ENCODE measurements at places on chromosomes 2 and 18.

GRCh38 chr18:48153613-48154481 lies 223.4 kb upstream of the SMAD2 start:
- no peak for DNase-seq

DNA sequence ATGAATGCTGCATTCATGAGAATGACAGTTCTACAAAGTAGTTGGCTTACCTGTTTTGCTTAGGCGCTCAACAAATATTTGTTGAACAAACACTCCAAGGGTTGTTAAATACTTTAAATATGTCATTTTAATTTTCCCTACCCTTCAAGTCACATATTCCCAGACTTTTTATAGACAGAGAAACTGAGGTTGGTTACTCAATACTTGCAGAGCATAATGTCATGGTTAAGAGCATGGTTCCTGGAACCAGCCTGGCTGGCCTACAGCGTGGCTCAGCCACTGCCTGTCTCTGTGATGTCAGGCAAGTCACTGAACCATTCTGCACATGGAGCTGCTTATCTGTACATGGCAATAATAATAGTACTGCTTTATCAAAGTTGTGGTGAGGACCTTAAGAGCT lies 120.0 kb upstream of the STK17B start:
- DNase-seq, result no peak

DNA sequence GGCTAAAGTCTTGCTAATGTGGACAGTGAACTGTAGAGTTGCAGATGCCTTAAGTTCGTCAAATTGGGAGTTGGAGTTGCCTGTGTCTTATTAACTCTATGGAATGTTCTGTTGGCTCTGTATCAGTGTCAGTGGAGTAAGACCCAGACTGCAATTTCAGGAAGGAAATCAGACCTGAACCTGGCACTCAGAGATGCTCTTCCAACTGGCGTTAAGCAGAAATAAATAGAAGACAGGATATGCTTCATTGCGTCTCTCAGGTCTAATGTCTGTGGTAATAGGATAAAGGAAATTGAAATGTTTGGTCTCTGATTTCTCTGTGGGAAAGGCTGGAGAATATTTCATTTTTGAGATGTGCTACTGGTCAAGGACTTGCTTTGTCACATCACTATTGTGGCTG lies 846.7 kb upstream of the ID2 start:
- no peak for DNase-seq

- no peak for DNase-seq
Observed at GRCh38 chr2:200578778-200579177, 7.0 kb upstream of the AOX1 start.

GRCh38 chr18:43870626-43871025 lies 593.3 kb upstream of the SYT4 start:
- no peak for DNase-seq

- no peak for DNase-seq
Observed at GRCh38 chr2:129491308-129491707, 488.2 kb upstream of the RAB6C start.

- no peak for DNase-seq
Observed at GRCh38 chr18:36501100-36501499, 203.6 kb downstream of the FHOD3 start.

DNA sequence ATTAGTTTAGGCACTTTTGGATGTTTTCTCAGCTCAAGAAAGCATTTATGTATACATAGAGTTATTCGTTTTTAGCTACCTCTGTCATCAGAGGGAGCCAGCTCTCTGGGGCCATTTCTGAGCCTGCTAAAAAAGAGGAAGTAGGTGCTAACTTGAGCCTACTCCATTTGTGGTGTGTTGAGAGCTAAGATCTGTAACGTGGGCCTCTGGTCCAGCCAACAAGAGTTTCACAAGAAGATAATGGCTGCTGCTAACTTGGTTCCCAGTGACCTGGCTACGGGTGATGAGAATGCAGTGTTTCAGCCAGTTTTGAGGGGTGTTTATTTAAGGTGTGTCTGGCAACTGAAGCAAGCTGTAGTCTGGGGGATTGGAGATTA lies 182.5 kb downstream of the PRKCE start:
- DNase-seq, result no peak

- no peak for DNase-seq
Observed at GRCh38 chr2:164910101-164910899, 45.0 kb downstream of the SLC38A11 start.

DNA sequence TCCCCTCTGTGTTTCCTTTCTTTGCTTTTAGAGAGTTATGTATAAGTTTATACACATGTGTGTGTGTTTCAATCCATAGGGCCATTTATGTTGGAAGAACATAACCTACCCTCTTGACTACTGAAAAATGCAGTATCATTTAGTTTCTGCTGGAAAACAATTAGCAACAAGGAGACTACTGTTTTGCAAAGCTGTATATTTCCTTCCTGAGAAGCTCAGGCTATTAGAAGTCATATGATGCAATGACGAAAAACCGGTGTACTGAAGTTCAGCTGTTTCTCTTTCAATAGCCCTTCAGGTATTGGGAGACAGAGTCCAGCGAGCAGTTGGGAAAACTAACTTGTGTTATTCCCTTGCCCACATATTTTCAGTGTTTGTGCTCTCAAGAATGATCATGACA lies 447.7 kb upstream of the GYPC start:
- no peak for DNase-seq

DNA sequence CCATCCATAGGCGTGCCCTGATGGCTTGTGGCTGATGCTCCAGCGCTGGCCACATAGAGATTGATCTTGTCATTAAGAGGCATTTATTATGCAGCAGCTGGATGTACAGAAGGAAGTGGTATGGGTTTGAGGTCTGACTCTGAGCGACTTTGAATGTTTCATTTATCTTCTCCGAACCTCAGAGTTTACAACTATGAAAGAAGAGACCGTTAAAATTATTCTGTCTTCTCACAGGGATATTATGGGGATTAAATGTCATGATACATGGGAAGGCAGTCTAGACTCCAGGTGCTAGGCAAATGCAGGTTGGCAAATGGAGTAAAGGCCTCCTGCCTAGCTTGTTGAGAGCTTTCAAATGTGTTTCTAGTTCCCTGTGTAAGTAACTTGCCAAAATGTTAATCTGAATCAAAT lies 30.3 kb downstream of the MOGAT1 start:
- DNase-seq, result no peak

GRCh38 chr2:18545384-18545783 lies 15.1 kb downstream of the RDH14 start:
- no peak for DNase-seq

DNA sequence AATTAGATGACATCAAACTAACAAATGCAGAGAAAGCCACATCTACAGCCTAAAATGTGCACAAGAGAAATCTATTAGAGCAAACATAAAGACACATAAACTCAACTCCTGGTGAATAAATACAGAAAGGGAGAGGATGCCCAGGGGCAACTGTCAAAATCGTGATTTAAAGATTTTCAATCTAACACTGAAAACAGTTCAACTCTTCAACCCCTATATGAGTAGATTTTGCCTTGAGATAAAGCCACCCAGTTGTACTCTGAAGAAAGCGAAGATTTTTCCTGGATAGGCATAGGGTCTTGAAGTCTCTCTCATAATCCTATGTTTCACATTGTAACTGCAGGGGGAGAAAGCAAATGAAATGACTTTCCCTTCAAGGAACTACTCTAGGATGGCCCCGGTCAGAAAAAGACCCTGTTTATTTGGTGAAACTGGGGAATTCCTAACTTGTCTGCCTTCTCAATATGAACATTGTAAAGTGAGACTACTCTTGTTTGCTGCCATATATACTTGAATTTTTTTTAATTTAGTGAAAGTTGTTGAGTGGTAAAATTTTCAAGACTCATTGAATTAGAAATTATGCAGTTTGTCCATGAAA lies 226.7 kb downstream of the ERBB4 start:
- DNase-seq, result peak; percentile 1

- DNase-seq, result no peak
Observed at GRCh38 chr2:562391-563364, 114.5 kb downstream of the TMEM18 start.

DNA sequence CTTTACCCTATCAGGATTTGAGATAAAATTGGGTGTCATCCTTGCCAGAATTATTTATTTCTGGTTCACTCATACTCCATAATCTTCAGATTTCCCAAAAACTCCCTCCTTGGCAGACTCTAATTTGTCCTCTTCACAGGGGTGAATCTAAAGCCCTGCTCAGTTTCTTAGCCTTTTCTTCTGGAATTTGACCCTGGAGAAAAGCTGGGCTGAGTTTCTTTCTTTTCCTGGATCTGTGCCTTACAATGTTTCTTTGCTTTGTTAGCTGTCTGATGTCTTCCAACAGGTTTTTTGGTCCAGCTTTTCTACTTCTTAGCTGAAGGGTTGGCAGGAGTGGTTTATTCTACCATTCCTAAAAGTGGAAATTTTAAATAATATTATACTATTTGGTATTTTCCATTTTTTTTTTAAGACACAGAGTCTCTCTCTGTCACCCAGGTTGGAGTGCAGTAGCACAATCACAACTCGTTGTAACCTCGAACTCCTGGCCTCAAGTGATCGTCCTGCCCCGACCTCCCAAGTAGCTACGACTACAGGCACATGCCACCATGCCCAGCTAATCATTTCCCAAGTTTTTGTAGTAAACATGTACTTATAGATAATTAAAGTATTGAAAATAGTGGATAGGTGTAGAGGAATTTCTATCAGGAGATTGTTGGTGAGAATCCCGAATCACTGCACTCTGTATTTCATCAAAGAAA lies 138.4 kb upstream of the TWIST2 start:
- no peak for DNase-seq

DNA sequence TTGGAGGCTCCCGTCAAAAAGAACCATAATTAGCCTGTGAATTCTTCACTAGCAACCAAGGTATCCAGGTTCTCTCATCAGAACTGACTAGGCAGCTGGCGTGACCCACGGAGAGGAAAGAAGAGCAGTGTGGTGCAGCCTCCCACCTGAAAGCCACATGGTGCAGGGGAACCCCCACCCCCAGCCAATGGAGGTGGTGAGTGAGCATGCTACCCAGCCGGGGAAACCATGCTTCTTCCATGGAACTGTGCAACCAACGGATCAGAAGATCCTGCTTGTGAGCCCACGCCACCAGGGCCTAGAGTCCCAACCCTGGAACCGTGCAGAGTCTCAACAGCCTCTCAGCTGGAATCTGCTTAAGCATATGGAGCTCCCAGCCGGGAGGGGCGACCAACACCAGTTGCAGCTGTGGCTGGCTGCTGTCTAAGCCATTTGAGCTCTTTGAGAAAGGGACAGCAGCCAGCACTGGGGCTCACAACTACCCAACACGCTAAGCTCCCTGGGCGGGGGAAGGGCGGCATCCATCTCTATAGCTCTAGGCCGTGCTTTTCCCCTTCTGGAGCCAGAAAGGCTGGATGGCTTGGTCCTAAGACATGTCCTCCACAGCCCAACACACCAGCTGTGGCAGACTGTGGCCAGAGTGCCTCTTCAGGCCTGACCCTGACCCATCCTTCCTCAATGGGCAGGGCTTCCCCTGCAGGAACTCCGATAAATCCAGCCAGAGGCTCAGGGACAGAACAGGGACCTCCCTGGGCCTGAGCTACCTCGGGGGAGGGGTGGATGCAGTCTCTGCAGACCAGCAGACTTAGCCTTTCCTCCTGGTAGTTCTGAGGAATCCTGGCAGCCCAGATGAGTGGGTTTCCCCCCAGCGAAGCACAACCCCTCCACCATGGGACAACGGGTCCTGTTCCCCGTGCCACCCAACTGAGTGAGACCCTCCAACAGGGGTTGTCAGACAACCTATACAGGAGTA lies 151.4 kb upstream of the NXPH2 start:
- no peak for DNase-seq

DNA sequence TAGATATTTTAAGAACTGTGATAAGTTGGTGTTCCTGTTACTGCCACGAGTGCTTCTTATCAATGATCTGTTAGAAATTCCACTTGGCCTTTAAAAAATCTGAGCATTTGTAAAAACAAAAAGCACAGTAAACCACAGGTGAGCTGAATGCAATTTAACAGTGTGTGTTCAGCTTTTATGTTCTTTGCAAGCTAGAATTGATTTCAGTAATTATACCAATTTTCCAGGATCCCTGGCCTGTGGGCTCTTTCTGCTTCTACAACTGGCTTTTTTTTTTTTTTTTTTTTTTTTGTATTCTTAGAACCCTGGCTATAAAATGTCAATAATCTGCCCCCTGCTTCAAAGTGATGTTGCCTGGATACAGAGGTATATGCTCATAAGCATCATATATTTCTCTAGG lies 548.5 kb upstream of the SLC8A1 start:
- no peak for DNase-seq

GRCh38 chr18:79819968-79820351 lies 22.2 kb downstream of the KCNG2 start:
- DNase-seq, result no peak

DNA sequence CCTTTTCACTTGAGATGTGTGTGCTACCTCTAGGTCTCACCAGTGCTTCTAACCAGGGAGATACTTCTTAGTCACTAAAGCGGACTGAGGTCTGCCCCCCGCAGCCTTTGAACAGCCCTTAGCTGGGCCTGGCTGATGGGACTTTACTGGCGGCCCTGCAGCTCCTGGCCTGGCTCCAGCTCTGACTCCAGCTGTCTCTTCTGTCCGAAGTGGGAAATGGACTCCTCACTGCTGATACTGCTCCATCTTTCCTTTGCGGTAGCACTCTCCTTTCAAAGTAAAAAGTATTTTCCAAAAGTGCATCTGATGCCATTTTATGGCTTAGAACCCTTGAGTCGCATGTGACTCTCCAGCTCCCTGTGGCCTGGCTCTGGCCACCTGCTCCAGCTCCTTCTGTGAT lies 64.5 kb downstream of the ATP9B start:
- DNase-seq, result no peak

DNA sequence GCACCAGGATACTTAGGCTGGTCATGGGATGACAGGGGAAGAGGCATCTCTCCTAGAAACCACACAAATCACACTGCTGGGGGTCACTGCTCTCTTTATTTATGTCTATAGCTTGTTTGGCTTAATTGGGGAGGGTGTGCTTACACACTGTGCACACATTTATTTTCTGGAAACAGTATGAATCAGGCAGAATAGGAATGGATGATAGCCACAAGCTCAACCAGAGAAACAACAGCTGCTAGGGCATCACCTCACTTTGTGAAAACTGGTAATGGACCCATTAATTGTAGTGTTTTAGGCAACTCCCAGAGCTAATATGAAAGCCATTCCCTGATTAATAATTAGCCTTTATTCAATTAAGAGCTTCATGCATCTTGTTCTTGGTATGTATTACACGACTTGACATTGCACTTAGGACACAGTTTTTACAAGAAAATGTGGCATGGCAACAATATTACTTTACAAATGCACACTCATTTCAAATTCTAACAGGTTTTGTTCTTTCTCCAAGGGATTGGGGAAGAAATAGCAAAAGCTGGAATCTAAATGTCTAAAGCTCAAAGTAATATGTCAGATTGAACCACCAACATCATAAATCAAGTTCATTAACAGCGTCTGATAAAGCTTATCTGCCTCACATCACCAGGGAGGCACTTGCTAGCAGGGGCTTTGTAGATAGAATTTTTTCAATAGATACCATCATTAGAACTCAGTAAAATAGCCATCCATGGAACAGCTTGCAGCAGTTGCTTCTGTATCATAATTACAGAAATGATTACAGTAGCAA lies 361.9 kb upstream of the FSHR start:
- DNase-seq, result peak; percentile 25

GRCh38 chr2:57372237-57372984 lies 674.2 kb upstream of the VRK2 start:
- no peak for DNase-seq

- no peak for DNase-seq
Observed at GRCh38 chr2:101361121-101361520, 26.2 kb downstream of the CREG2 start.

Data from SK-N-SH (cell line).